NK-92 treated with Interleukin-12 subunit alpha and Interleukin-12 subunit beta, amount 100 ng/mL, for 24 hours (cell line): ENCODE measurements at places on chromosomes 2 and 18.

DNA sequence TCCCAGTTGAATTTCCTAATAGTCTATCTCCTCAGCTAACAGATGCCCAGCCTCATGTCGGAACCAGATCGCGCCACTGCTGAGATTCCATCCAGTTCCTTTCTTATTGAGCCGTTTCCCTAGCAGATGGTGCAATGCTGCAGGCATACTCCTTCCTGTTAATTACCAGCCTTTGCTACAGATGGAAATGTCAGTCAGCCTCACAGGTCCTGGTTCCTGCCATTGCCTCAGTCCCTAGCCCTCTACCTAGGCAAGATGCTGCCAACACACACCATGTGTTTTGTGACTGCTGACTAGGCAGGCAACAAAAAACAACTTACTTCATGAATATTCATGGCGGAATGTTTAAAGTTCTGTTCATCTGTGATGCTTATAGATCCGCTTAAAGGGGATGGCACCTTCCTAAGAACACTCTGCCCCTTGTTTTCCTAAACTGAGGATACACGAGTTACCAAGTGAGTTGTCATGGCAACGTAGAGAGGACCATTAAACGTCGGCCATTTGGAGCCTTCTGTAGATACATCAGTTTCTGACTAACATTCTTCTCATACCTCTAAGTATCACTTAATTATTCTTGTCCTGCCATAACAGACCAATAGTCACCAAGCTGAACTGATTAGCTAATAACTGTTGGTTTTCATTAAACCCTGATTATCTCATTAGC lies 749.5 kb downstream of the RNF144A start:
- no peak for DNase-seq

DNA sequence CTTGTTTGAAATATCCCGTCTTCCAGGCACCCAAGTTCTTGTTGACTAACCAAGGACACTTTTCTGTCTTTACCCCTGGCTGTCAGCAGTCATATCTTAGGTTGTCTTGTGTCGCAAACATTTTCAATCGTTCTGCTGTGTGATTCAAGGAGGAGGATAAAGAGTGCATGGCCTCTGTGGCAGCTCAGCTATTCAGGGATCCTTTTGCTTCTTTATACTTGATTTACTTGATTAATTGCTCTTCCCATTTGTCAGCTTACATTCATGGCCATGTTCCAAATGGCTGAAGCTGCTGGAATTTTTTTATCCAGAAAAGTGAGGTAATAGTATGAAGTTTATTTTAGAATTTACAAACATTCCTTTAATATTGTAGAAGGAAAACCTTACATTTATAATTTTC lies 97.3 kb upstream of the FZD5 start:
- no peak for DNase-seq

DNA sequence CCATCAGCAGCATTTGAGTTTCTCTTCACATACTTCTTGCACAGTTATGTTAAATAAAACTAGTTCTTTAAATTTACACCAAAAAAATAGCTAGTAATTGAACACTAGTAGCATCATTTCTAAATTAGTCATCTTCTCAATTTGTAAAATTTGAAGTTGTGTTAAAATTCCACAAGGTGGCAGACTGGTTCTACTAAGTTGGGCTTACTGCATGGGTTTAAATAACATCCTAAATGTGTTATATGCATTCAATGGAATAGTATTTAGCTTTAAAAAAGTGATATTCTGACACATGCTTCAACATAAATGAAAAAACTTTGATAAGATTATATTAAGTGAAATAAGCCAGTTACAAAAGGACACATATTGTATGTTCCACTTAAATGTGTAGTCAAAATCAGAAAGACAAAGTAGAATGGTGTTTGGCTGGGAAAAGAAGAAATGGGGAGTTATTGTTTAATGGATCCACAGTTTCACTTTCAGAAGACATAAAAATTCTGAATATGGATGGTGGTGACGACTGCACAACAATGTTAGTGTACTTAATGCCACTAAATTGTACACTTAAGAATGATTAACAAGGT lies 28.7 kb upstream of the RPRD1A start:
- no peak for DNase-seq

DNA sequence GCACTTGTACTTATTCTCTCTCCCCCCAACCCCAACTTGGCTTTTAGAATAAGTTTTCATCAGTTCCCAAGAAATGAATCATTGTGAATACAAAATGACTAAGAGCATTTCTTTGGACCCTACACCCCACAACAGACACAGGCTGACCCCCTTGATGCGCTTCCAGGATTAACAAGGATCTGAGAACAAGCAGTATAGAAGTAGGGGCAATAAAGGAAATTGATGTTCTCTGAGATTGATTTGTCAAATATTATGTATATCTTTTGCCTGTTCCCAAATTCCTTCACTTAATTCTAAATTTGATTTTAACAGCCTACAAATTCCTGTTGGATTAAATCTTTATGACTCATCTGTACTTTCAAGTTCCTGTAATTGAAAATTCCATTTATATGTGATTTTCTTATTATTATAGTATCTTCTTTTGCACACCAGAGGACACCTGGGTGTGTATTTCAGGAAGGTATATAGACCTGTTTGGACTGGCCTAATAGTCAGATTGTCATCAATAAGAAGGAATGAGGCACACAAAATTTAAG lies 10.2 kb upstream of the PTPN4 start:
- no peak for DNase-seq

GRCh38 chr2:63378589-63378988 lies 209.7 kb downstream of the WDPCP start:
- DNase-seq, result no peak

- no peak for DNase-seq
Measured at GRCh38 chr2:158993721-158994587, 25.5 kb downstream of the TANC1 start.
